Tibial nerve (tissue), 4 donors: ENCODE measurements at places on chromosomes 7 and 10. TPM values are rescaled to one million over a fixed set of nuclear protein-coding genes. Genes with fewer than 3 reads are reported as not detected.

CC2D2B gene
- 1.1 TPM for total RNA-seq

MRPL43 gene
- 114 TPM for total RNA-seq

GRCh38 chr7:135169141-135169963 is 1.2 kb downstream of the CYREN start:
- DNase-seq, result no peak
- peaks cover 59% of the 10 kb centered on the region for H3K4me1 ChIP-seq
- H3K27ac ChIP-seq, result peak overlapping the region; percentile 98
- H3K4me3 ChIP-seq, result peak overlapping the region; percentile 74

DNA sequence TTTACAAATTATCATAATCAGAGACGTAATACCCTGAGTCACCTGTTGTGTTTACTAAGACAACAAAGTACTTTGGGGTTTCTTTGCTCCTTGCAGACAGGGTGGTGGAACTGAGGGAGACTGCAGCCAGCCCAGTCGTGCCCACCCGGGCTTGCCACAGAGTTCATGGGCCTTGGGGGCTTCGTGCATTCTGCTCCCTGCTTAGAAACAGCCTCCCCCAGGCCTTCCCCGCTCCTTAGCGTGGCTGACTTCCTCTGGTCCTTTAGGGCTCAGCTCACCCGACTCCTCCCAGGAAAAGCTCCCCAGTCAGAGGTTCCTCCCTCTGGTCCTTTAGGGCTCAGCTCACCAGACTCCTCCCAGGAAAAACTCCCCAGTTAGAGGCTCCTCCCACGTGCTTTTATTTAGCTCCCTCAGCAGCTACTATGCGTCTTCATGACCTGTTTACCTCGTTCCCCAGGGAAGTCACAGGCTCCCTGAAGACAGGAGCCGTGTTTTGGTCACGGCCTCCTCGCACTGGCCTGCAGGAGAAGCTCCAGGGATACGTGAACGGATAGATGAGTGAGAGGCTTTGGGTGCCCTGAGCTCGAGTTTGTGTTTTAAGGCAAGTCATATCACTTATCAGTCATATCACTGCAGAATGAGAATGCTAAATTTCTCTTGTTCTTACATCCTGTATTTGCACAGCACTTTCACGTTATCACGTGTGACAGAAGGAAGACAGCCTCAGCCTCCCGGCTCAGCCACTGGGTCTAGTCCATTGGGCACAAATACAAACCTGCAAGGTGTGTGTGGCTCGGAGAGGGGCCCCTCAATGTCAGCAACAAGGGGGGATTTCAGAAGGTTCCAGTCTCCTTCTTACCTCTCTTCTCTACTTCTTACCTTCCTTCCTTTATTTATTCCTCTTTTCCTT is 52.7 kb upstream of the VIPR2 start:
- H3K27me3 ChIP-seq, result no peaks in the 10 kb centered on the region
- no peak overlapping the region for H3K27ac ChIP-seq
- H3K4me3 ChIP-seq, result no peak overlapping the region

DNA sequence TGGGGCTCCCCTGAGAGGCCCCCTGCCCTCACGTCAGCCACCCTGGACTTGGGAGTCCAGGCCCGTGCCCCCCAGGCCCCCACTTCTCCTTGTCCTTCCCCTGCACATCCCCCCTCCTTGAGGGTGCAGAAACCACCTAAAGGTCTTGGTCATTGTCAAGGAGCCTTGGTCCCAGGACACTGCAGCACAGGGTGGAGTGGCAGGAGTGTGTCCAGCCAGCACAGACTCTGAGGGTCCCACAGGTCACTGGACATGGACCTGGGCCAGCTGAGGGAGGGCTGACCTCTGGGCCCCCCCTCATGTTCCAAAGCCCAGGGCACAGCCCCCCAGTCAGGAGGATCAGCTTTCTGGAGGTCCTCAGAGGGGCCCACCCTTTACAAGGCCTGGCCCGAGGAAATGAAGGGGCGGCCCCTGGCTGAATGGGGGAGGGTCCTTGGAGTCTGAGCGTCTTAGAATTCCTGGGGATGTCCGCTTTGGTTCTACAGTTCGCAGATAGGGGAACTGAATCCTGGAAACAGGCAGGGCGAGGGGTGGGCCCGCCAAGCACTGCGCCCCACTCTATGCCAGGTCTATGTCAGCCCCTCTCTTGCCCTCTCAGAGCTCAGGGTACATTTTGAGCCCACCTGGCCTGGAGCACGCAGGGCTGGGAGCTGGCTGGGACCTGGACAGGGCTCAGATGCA is 54.0 kb downstream of the PWWP2B start:
- DNase-seq, result no peak
- no peak overlapping the region for H3K27ac ChIP-seq
- no peaks in the 10 kb centered on the region for H3K36me3 ChIP-seq
- H3K4me3 ChIP-seq, result no peak overlapping the region
- peaks cover 37% of the 10 kb centered on the region for H3K4me1 ChIP-seq

- H3K4me1 ChIP-seq, result no peaks in the 10 kb centered on the region
- no peak overlapping the region for H3K27ac ChIP-seq
- no peaks in the 10 kb centered on the region for H3K27me3 ChIP-seq
- H3K36me3 ChIP-seq, result no peaks in the 10 kb centered on the region
Measured at GRCh38 chr7:107628461-107629064, 32.1 kb upstream of the SLC26A4 start.
